ENCODE measurements at places on chromosomes 6 and 20. TPM values are rescaled to one million over a fixed set of nuclear protein-coding genes. Genes with fewer than 3 reads are reported as not detected.

GRCh38 chr6:43657221-43657802 is 12.5 kb downstream of the RSPH9 start:
- H3K4me1 ChIP-seq: no peaks in the 10 kb centered on the region
- H3K4me3 ChIP-seq: no peak overlapping the region
- H3K27ac ChIP-seq: no peak overlapping the region
- no peaks in the 10 kb centered on the region for H3K36me3 ChIP-seq
- no peaks in the 10 kb centered on the region for H3K27me3 ChIP-seq

DNA sequence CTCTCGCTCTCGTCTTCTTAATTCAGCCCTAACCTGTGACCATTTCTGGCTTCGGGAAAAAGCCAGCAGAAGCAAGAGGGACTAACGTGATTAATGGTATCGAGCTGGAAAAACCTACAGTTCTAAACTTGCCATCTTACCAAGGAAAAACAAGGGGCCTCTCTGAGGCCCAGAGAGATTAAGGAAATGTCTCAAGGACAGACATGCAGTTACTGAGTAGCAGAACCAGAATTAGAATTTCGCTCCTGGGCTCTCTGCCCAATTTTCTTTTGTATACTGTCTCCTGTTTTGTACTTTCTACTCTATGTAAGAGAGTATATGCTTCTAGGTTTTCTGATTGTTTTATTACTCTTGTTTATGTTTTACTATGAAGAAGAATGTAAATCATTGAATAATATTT is 67.8 kb upstream of the LTV1 start:
- no peaks in the 10 kb centered on the region for H3K27me3 ChIP-seq
- H3K4me3 ChIP-seq: no peak overlapping the region
- H3K27ac ChIP-seq: no peak overlapping the region
- DNase-seq: peak; percentile 39
- peaks cover 24% of the 10 kb centered on the region for H3K4me1 ChIP-seq

DNA sequence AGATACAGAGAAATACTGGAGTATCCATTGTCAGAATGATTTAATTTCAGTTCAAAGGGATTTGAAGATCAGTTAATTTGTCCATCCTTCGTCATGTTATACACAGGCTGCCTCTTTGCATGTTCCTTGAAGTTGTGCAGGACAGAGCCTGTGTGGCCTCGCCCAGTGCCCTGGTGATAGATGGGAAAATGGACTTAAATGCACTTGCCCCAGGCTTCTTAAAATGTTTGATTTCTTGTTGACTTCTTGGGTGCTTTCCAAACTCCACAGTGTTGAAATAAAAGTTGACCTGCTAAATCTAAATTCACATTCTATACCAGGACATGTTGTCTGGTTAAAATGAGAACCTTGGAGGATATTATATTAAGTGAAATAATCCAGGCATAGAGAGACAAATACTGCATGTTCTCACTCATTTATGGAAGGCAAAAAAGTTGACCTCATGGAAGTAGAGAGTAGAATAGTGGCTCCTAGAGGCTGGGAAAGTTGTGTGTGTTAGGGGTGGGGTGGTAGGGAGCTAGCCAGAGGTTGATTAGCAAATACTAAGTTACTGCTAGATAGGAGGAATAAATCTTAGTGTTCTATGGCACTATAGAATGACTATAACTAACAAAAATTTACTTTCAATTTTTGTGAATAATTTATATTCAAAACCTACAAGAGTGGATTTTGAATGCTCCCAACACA is 25.3 kb downstream of the MARCKS start:
- H3K4me1 ChIP-seq: peaks cover 3% of the 10 kb centered on the region
- no peaks in the 10 kb centered on the region for H3K36me3 ChIP-seq

DNA sequence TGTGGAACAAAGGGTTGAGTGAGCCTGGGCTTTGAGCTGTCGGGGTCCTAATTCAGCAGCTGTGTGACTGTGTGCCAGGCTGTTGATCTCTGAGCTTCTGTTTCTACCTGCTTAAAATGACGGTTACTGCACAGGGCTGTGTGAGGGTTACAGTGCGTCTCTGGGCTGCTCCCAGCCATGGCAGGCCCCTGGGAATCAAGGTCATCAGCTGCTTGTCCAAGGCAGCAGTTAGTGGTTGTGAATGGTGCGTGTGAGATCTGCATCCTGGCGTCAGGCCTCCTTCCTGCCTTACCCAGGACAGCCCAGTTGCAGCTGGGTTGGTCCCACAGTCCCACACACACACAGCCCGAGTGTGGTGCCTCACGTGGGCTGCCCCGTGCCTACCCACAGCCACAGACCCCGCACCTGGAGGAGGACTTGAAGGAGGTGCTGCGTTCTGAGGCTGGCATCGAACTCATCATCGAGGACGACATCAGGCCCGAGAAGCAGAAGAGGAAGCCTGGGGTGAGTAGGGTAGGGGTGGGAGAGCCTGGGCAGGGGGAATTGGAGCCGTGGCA is 15.6 kb downstream of the GTSF1L start:
- H3K27me3 ChIP-seq: no peaks in the 10 kb centered on the region
- no peaks in the 10 kb centered on the region for H3K4me1 ChIP-seq
- DNase-seq: no peak

DNA sequence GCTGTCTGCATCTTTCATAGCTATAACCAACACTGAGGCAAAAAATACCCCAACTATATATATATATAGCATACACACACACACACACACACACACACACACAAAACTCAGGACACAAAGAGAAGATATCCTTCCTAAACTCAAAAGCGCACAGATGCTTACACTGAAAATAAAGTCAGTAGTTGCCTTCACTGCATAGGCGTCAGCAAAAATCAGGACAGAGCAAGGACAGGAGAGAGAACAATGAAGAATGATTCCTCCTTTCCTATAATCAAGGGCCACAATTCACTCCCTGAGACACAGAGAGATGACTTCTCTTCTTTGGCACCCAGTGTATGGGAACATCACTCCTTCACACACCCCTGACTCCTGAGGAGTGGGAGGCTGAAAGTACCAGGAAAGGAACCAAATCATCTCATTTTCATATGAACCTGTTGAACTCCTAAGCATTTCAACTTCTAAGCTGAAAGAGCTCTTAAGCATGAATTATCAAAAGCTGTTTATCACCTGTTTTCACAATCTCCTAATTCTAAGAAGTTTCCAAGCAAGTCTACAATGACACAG is 141.4 kb downstream of the HIVEP2 start:
- peaks cover 18% of the 10 kb centered on the region for H3K4me1 ChIP-seq
- no peak for DNase-seq
- H3K27ac ChIP-seq: no peak overlapping the region
- no peaks in the 10 kb centered on the region for H3K36me3 ChIP-seq
- H3K27me3 ChIP-seq: no peaks in the 10 kb centered on the region
- H3K4me3 ChIP-seq: no peak overlapping the region

- H3K27me3 ChIP-seq: peaks cover 28% of the 10 kb centered on the region
- H3K36me3 ChIP-seq: no peaks in the 10 kb centered on the region
- DNase-seq: no peak
Measured at GRCh38 chr6:44269921-44270525, at the start of gene TMEM151B. TSS of gene TMEM151B (plus strand) at chr6:44270450. CDS start at chr6:44270743, 293 bp downstream.

- DNase-seq: peak; percentile 40
- H3K4me1 ChIP-seq: no peaks in the 10 kb centered on the region
- no peaks in the 10 kb centered on the region for H3K27me3 ChIP-seq
- H3K27ac ChIP-seq: no peak overlapping the region
- no peak overlapping the region for H3K4me3 ChIP-seq
Measured at GRCh38 chr20:32902456-32903420, 44.0 kb downstream of the EFCAB8 start.

DNA sequence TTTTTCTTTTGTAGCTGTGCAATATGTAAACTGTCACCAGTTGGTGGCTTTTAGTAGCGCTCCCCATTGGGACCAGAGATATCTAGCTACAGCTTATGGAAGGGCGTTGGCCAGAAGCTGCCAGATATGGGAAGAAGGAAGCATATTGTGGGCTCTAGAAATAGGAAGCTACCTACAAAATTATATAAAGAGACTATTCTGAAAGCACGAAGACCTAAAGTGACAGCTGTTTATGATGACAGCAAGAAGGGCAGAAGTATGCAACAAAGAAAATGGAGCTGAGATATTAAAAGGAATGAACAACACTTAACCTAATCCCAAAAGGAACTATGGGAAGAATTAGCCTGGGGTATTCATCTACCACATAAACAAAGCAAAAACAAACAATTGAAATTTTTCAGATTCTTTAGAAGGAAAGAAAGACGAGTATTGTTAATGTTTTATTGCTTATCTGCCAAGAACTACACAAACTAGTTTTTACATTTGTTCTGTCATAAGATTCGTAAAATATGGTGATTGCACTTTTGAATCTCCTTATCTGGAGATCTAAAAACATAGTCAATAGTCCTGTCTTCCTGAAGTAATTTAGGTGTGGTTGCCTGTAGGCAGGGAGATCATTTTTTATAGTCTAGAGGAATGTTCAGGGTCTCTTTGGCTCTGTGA is 81.6 kb downstream of the NCOA7 start:
- H3K4me3 ChIP-seq: no peak overlapping the region
- peaks cover 3% of the 10 kb centered on the region for H3K36me3 ChIP-seq
- no peaks in the 10 kb centered on the region for H3K27me3 ChIP-seq
- no peaks in the 10 kb centered on the region for H3K4me1 ChIP-seq

- DNase-seq: peak; percentile 88
- H3K4me1 ChIP-seq: peaks cover 2% of the 10 kb centered on the region
- no peaks in the 10 kb centered on the region for H3K27me3 ChIP-seq
Measured at GRCh38 chr6:16181439-16182297, 52.8 kb downstream of the MYLIP start.

DNA sequence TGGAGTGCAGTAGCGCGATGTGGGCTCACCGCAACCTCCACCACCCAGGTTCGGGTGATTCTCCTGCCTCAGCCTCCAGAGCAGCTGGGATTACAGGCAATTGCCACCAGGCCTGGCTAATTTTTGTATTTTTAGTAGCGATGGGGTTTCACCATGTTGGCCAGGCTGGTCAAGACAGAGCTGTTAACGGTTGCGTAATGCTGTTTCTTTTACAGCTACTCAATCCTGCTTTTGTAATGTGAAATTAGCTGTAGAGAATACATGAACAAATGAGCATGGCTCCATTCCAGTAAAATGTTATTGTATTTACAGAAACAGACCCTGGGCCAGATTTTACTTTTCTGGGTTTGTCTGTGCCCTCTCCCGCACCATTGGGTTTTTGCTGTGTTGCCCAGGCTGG is 1.9 kb downstream of the PNLDC1 start:
- no peak overlapping the region for H3K4me3 ChIP-seq
- no peak overlapping the region for H3K27ac ChIP-seq
- H3K4me1 ChIP-seq: peaks cover 4% of the 10 kb centered on the region
- DNase-seq: peak; percentile 19

TBC1D32 gene
- total RNA-seq: 5.8 TPM

CDSN gene
- not detected for total RNA-seq

Data from lung (tissue), 17 donors.